ENCODE measurements at places on chromosomes 16 and 17. TPM values are rescaled to one million over a fixed set of nuclear protein-coding genes. Genes with fewer than 3 reads are reported as not detected.

DNA sequence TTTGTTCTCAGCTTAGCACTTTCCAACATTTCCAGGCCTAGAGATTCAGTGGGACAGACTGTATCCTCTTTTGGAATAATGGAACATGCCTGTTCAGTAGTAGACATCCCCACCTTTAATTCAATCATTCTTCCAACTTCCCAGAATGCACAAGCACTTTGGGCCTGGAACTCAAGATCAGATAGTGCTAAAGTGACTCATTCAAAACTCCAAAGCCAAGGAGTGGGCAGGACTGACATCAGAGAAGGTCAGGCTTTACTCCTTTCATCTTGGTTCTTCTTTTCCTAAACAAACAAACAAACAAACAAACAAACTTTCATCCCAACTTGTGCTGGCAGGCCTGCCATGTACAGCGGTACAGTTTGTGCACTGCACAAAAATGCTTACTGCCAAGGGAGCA lies 172.0 kb downstream of the AXIN2 start:
- no peak for DNase-seq
- no peaks in the 10 kb centered on the region for H3K36me3 ChIP-seq
- no peaks in the 10 kb centered on the region for H3K4me1 ChIP-seq
- H3K27ac ChIP-seq: no peak overlapping the region
- H3K27me3 ChIP-seq: no peaks in the 10 kb centered on the region
- no peak overlapping the region for H3K4me3 ChIP-seq

The CD300A gene
- total RNA-seq: 3.1 TPM

DNA sequence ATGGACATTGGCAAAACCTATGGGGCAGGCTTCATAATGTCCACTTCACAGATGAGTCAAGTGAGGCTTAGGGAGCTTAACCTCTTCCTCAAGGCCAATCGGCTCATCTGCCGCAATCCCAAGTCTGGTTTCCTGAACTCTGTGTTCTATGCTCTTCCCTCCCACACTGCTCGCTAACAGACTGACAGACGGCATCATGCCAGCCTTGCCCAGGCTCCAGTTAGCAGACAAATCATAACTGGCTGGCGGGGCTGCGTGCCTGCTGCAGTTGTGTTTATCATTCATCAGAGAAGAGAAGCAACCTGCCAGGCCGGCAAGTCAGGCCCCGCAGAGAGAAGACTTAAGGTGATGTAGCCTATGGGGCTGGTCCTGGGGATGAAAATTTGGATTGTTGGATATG lies 216.2 kb upstream of the ASIC2 start:
- H3K27me3 ChIP-seq: no peaks in the 10 kb centered on the region
- no peak overlapping the region for H3K4me3 ChIP-seq
- H3K36me3 ChIP-seq: no peaks in the 10 kb centered on the region
- no peak for DNase-seq

GRCh38 chr16:50613964-50614474 lies 65.8 kb downstream of the NKD1 start:
- H3K27ac ChIP-seq: no peak overlapping the region
- no peaks in the 10 kb centered on the region for H3K27me3 ChIP-seq
- DNase-seq: no peak
- no peaks in the 10 kb centered on the region for H3K36me3 ChIP-seq

All from body of pancreas (tissue), 4 donors.